Myometrial cell (primary cell): ENCODE measurements at places on chromosomes 4 and X. TPM values are rescaled to one million over a fixed set of nuclear protein-coding genes. Genes with fewer than 3 reads are reported as not detected.

Gene MAP9
- total RNA-seq: 6.6 and 8.7 TPM in 2 replicates

Gene DKK2
- total RNA-seq: not detected in 2 replicates

Gene PAGE4
- not detected in 2 replicates for total RNA-seq

Gene SLC25A14
- 3.7 and 21.6 TPM in 2 replicates for total RNA-seq

Gene PAGE2
- total RNA-seq: not detected in 2 replicates
